ENCODE measurements at places on chromosomes 5 and 9.

- no peak for DNase-seq
Observed at GRCh38 chr9:90783552-90783951, 18.1 kb upstream of the SYK start.

- DNase-seq = no peak
Observed at GRCh38 chr9:117491491-117491890, 76.6 kb upstream of the ASTN2 start.

DNA sequence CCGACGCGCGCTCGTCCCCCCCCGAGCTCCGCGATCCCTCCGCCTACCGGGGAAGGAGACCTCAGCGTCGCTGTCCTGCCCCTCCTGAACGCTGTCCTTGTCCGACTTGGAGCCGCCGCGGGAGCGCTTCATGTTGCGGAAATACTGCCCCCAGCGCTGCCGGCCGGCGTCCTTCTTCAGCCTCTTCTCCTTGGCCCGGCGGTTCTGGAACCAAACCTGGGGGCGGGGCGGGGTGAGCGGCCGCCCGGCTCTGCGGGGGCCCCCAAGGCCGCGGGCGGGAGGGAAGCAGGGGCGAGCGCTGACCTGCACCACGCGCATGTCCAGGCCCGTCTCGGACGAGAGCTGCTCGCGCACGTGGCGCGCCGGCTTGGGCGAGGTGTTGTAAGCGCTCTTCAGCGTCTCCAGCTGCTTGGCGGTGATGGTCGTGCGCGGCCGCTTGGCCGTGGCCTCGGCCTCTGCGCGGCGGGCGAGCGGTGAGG lies 6.3 kb downstream of the LHX3 start:
- no peak for DNase-seq

GRCh38 chr9:34555002-34555348 lies 32.2 kb upstream of the ENHO start:
- DNase-seq = peak; percentile 83

DNA sequence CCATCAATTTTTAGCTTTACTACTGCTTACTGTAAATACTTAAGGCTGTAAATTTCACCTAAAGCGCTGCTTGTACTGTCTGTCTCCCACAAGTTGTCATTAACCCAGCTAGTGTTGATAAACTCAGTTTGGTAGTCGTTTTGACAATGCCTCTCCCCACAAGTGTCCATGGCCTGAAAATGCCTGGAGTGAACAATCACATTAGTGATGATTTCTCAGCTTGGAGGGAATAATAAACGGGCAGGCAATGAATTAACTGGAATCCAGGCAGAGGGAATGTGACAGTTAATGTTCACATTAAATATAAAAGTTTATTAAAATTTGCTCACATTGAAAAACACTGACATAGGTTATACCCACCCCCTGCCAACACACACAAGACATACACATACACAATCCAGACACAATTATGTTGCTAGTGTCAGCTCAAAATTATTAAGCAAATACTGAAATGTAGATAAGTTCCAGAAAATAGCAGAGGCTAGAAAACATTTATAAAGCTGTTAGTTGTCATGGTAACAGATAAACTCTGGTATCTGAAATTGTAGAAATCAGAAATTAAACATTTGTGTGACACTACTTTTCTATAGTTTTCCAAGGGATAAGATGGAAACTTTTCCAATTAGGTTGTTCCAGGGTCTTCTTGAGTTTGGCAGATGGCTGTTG lies 341.9 kb downstream of the DIRAS2 start:
- peak; percentile 21 for DNase-seq

GRCh38 chr9:125049212-125050049 lies 93.9 kb downstream of the SCAI start:
- no peak for DNase-seq

GRCh38 chr5:98458004-98458403 lies 315.5 kb upstream of the RGMB start:
- no peak for DNase-seq

- no peak for DNase-seq
Observed at GRCh38 chr5:179755022-179755421, 22.4 kb downstream of the MAML1 start.

DNA sequence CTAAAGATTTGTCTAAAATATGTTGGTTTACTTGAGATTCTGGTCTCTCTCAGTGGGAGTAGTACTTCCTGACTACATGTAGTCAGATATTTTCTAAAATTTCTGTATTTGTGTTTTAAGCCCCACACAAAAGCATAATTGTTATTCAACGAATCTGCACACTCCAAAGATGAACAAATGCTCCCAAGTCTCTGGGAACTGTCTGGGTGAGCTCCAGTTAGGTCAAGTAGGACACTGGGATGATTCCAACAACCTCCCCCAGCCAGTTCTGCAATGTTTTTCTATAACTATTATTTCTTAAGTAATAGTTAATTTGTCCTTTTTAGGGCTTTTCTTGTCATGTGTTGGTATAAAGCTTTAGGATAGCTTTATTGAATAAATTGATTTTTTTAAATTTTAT lies 174.6 kb downstream of the FAM174A start:
- no peak for DNase-seq

GRCh38 chr5:3963652-3964051 lies 368.0 kb downstream of the IRX1 start:
- no peak for DNase-seq

DNA sequence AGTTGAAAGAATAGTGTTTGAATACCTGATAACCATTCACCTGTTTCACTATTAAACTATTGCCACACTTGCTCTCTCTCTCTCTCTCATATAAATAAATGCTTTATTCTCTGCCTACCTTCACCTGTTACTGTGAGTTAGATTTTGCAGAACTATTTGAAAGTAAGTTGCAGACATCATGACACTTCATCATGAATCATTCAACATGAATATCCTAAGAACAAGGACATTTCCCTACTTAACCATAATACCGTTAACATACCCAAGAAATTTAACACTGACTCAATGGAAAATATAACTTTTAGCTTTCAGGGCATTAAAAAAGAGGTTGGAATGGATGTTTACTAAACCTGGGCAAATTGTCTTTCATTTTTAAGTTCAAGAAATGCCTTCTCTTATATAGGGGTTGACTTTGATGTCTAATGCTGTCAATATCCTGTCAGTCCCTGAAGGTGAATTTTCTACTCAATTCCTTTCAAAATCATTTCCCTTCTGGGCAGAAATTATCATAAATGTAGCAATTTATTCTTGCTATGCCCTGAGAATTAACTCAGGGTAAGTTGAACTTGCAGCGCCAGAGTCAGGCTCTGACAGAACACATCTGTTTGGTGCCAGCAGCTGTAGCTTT lies 582.6 kb upstream of the TLE4 start:
- no peak for DNase-seq

GRCh38 chr5:111083323-111083722 lies 8.8 kb upstream of the WDR36 start:
- DNase-seq = peak; percentile 37

DNA sequence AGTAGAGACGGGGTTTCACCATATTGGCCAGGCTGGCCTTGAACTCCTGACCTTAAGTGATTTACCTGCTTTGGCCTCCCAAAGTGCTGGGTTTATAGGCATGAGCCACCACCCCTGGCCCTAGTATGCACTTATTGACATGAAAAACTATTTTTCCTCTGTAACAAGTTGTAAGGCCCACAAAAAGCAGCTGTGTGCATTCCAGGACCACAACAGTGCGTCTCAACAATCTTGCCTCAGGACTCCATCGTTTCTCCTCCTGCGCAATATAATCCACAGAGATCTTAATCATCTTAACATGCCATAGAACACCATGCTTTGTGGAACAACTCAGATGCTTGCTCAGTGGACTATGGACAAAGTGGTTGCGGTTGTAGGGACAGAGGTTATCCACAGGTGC lies 10.2 kb downstream of the OR2V1 start:
- DNase-seq = no peak

DNA sequence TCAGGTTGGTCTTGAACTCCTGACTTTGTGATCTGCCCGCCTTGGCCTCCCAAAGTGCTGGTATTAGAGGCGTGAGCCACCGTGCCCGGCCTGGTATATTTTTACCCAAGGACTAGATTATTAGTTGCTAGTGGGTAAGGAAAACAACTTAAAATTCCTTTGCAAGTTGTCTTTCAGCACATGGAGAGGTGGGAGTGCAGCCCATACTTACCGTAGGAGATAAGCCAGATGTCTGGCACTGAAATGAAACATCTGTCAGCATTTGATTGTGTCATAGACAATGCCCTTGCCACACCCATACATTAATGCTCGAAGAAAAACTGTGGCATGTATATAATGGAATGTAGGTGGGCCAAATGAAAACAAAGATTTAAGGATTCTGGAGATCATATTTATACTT lies 36.6 kb upstream of the ANKH start:
- DNase-seq = no peak

Measured in COR-L47 (cell line).